Activated T-cell treated with anti-CD3 and anti-CD28 coated beads, Interleukin-2, amount 50 U/mL, for 72 hours (primary cell): ENCODE measurements at places on chromosomes 4 and X. TPM values are rescaled to one million over a fixed set of nuclear protein-coding genes. Genes with fewer than 3 reads are reported as not detected.
A peak's percentile ranks its signal among the peaks of the same experiment; 100 is the strongest.

DNA sequence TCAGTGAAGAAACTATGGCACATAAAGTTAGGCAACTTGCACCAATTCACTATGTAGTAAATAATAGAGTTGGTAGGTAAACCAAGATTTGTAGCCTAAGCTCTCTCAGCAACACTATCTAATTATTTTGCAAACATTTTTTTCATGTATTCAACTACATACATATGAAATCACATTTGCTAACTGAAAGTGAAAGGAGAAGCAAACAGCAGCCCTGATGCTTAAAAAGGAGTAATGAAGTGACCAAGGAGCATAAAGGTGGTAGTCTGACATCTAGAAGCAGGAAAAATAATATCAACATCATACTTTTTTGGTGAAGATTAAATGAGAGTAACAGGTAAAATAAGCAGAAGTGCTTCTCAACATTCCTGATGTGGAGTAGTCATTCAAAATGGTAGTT is 603.7 kb downstream of the GRXCR1 start:
- H3K36me3 ChIP-seq: no peaks in the 10 kb centered on the region
- H3K27ac ChIP-seq: no peak overlapping the region
- H3K4me3 ChIP-seq: no peak overlapping the region
- H3K4me1 ChIP-seq: no peaks in the 10 kb centered on the region
- no peak for DNase-seq

The SMIM10 gene
- total RNA-seq: 0.88 TPM

DNA sequence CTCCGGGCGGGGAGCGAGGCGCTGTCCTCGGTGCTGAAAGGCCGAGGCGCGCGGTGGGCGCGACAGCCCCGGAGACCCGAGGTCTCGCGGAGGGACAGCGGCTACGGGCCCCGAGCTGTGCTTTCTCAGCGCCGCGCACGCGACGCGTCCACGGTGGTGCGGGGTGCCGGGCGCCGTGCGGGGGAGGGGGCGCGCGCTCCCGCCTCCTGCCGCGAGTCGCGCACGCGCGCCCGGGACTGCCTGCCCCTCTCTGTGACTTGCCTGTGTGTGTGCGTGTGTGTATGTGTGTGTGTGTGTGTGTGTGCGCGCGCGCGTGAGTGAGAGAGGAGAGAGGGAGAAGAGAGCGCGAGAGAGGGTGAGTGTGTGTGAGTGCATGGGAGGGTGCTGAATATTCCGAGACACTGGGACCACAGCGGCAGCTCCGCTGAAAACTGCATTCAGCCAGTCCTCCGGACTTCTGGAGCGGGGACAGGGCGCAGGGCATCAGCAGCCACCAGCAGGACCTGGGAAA is at the start of gene GRIA2:
GRIA2 (plus strand) TSS at position 358 of the 511 bp plus-strand sequence. CDS start 315 bp downstream, outside the sequence.
- peaks cover 8% of the 10 kb centered on the region for H3K36me3 ChIP-seq
- no peak within 1 kb of the TSS for H3K4me3 ChIP-seq
- peaks cover 33% of the 10 kb centered on the region for H3K27me3 ChIP-seq
- no peaks in the 10 kb centered on the region for H3K4me1 ChIP-seq
- no peak within 1 kb of the TSS for H3K27ac ChIP-seq

- no peak overlapping the region for H3K27ac ChIP-seq
- no peak overlapping the region for H3K4me3 ChIP-seq
- H3K4me1 ChIP-seq: no peaks in the 10 kb centered on the region
- no peak for DNase-seq
- no peaks in the 10 kb centered on the region for H3K27me3 ChIP-seq
- no peaks in the 10 kb centered on the region for H3K36me3 ChIP-seq
Observed at GRCh38 chr4:34972189-34972588, 1272.1 kb downstream of the ARAP2 start.

DNA sequence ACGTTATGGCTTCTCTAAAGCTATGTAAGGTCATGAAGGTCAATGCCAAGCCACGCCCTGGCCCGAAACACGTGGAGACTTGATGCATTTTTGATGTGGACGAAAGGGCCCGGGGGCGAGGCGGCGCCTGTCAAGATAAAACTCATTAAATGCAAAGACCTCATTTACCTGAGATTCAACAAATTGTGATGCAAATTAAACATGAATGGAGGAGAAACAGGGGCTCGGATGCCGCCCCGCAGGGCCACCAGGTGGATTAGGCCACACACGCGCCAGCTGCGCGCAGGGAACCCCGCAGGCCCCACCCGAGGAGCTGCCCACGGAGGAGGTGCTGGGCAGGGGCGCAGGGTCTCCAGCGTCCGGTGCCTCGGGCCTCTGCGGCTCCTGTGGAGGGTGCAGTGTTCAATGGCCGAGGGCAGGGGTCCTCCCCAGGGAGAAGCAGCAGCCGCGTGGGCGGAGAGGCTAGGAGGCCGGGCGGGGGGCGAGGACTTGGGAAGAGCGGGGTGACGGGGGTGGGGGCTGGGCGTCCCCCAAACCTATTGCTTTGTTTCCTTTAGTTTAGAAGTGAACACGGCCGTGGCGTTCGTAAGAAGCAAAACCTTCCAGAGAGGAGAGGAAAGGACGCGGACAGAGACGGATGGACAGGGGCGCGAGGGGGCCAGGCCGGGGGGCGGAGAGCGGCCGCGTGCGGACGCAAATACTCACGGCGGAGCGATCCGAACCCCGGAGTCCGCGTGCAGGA is 40.4 kb downstream of the CPLX1 start:
- peaks cover 4% of the 10 kb centered on the region for H3K36me3 ChIP-seq
- peaks cover 24% of the 10 kb centered on the region for H3K4me1 ChIP-seq
- H3K4me3 ChIP-seq: peak overlapping the region; percentile 71
- H3K27me3 ChIP-seq: peaks cover 24% of the 10 kb centered on the region

The MAP9 gene
- 9.9 TPM for total RNA-seq
